ENCODE measurements at places on chromosomes 6 and 20.

- no peak for DNase-seq
These were observed 587 bp downstream of the IP6K3 start for GRCh38 chr6:33746036-33746600.

DNA sequence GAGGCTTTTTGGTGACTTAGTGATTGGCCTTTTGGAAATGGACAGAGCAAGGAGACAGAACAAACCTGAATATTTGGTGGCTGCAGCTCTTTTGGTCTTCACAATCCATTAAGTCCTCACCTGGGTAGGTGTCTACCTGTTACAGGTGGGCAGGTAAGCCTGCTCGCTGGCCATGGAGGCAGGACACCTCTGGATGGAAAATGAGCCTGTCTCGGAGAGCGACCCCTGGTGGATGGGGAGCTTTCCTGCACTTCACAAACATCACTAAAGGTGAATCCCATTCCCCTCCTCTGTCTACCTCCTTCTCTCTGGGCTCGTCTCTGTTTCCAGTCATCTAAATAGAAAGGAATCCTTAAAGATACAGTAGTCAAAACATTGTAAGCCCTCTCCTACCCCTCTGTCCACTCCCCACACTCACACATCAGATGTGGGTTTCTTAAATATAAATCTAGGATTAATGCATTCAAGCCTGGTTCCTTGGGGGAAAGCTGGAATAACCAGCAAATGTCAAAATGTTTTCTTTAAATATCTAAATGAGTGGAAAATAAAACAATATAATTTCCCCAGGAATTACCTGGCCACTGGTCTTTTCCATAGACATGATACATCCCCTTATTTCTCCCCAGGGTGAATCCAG lies 304.9 kb downstream of the CDH26 start:
- DNase-seq: no peak

DNA sequence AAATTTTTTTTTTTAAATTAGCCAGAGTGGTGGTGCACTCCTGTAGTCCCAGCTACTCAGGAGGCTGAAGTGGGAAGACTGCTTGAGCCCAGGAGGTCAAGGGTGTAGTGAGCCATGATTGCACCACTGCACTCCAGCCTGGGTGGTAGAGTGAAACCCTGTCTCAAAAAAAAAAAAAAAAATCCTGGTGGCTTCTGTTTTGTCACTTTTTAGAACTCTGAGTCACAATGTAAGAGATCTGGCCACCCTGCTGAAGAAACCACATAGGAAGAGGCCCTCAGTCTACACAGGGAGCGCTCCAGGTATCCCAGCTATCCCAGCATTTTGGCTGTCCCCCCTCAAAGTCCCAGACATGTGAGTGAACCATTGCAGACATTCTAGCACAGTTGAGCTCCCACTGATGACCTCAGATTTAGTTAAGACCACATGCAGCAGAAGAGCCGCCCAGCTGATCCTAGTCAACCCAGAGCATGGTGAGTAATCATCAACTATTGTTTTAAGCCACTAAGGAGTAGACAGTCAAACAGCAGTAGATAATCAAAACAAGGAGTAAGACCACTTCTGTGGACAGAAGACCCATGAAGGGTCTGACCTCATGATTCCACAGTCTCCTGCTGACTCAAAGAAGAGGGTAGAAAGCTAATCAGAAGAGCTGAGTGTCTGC lies 12.7 kb upstream of the ARFGEF2 start:
- DNase-seq: no peak

- DNase-seq: no peak
These were observed 730.7 kb downstream of the RFPL4B start for GRCh38 chr6:113077794-113078193.

GRCh38 chr6:161216616-161217205 lies 57.1 kb downstream of the AGPAT4 start:
- DNase-seq: no peak

Measured in cerebellum (tissue), 4 donors.